ENCODE measurements at places on chromosomes 2 and 18.

DNA sequence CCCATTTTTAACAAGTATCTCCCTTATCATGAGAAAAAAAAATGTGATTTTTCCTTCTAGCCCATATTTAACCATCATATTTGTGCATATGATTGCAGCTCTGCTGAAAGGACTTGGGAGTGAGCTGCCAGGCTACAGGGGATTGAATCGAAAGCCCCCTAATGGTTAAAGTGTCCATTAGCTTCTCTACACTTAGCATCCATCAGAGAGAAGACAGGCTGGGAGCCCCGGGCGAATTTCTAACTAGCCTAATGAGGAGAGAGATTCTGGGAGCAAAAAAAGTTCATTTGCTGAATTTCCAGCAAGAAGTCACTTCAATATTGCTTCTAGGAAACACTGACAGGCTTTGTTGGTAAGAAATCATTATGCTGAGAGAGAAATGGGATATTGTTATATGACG, 848.8 kb downstream of the TDRD15 start:
- no peak for DNase-seq

GRCh38 chr2:159661286-159661685, 44.9 kb upstream of the BAZ2B start:
- no peak for DNase-seq

DNA sequence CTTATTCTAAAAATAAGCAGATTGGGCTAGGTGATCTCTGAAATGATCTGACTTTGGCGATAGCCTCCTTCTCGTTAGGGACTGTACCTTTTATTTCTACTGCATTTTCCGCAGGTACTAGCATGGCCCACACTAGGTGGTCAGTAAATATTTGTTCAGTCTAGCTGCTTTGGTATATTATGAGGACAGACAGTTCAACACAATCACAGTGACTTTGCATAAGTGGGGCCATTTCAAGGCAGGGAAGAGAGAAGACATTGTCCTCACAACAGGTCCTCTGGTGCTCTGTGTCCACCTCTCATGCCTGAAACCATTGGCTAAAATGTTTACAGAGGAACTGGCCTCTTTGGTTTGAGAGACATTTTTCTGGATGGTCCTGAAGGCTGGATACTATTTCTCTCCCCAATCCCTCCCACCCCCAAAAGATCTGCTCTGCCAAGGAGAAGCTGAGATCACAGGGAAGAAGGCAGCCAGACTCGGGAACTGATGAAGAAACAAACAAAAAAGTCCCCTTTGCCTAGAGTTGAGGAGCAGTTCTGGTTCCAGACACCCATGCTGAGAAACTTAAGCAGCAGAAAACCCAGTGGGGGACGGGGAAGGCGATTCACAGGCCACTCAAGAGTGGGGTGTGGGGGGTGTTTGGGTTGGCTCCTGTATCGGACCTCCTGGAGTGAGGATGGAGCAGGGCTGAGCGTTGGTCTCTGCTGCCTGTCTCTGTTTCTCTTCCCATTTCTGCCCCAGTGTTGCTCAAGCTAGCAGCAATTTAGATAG, 2.9 kb upstream of the TNP1 start:
- DNase-seq = no peak

- no peak for DNase-seq
These were observed 76.6 kb downstream of the CPO start for GRCh38 chr2:207015901-207016300.

DNA sequence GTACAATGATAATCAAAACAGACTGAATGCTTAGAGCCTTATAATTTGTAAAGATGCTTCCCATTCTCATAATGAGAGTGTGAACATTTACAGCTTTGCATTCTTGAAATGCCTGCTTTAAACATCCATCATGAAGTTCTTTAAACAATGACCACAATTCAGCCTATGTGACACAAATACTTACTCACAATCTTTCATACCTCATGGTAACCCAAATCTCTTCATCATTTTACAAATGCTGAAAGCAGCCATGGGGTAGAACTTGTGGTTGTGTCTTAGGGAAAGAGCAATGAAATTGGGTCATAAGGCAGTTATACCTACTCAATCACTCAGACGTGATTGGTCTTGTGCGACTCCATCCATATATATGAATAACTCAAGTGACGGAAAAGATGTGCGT, 140.7 kb downstream of the RND3 start:
- DNase-seq = no peak

GRCh38 chr2:132740081-132740720, 70.2 kb upstream of the LYPD1 start:
- no peak for DNase-seq

GRCh38 chr2:60583604-60584003, 30.1 kb upstream of the BCL11A start:
- DNase-seq = no peak

- DNase-seq = no peak
These were observed 72.8 kb downstream of the TMEM18 start for GRCh38 chr2:604385-604784.

- DNase-seq = no peak
These were observed 54.8 kb downstream of the TMEM200C start for GRCh38 chr18:5840547-5840946.

- no peak for DNase-seq
These were observed 292.4 kb downstream of the ZEB2 start for GRCh38 chr2:144227427-144228105.

GRCh38 chr18:48997985-48998831, 47.4 kb upstream of the SMAD7 start:
- no peak for DNase-seq

GRCh38 chr2:216710551-216711301, 15.4 kb upstream of the IGFBP5 start:
- no peak for DNase-seq

GRCh38 chr2:144455987-144456386, 63.9 kb downstream of the ZEB2 start:
- no peak for DNase-seq

DNA sequence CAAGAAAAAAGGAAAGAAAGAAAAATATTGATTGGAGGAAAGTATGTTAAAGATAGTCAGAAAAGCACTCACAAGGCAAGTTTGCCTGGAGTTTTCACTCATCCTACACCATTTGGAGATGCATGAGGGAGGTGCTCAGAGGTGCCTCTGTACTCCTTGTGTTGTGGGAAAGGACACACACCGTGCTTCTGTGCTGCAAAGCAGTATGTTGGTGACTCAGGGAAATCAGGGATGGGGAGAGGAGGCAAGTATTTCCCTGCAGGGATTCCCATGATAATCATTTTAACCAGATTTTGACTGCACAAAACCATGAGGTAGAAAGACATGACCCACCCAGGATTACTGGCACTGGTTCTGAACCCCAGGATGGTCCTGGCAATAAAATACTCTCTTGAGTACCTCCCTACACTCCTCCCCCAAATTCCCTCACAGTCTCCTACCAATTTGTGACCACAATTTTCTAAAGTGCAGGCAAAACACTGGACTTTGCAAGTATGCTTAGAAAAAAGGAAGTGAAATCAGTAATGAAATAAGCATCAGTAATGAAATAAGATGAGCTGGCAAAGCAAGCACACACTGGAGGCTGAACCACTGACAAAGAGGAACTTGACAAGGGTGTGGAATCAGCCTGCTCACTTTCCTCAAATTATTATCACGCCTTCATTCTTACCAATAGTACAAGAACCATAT, 155.5 kb upstream of the ACVR2A start:
- DNase-seq = no peak

DNA sequence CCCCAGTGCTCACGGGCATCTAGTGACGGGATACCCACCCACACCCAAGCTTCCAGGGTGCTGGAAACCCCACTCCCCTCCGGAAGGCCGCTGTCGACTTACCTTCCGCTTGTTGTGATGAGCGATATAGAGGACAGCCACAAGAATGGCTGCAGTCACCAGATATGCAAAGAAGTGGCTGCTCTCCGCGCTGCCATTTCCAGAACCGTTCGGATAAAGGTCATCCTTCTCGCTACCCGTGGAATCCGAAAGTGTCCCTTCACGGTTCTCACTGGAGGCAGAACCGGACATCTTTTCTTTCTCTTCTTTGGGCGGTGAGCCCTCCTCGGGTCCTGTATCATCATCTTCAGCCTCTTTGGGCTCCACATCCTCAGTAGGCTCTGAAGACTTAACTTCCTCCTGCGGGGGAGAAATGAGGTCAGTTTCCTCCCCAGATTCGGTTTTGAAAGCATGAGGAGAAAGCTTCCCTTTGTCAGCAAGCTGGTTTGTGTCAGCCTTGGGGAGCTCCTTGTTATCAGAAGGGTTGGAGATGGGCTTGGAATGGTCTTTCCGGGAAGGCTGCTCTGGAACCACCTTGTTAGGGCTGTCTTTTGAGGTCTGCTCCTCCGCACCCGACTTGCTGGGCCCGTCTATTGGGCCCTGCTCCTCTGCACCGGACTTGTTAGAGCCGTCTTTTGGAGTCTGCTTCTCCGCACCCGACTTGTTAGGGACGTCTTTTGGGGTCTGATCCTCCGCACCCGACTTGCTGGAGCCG, 1.2 kb downstream of the TGOLN2 start:
- DNase-seq = peak; percentile 55

GRCh38 chr2:11073251-11073650, 82.0 kb upstream of the SLC66A3 start:
- no peak for DNase-seq

GRCh38 chr2:46355756-46356155, 58.5 kb downstream of the EPAS1 start:
- DNase-seq = no peak

DNA sequence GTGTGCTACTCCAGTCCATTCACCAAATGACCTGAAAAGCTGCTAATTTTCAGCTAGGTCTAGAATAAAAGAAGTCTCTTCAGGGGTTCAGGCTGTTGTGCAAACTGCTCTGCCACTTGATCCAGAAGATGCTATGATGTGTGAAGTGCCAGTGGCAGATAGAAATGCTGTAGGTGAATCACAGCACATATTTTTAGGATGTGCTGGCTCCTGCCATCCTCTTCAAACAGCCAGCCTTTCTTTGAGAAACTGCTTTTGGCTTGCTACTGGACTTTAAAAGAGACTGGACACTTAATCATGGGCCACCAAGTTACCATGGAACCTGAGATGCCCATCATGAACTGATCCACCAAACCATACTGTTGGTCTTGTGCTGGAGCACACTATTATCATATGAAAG, 322.1 kb downstream of the EN1 start:
- DNase-seq = no peak

GRCh38 chr2:17646081-17646554, 105.6 kb downstream of the VSNL1 start:
- peak; percentile 49 for DNase-seq

DNA sequence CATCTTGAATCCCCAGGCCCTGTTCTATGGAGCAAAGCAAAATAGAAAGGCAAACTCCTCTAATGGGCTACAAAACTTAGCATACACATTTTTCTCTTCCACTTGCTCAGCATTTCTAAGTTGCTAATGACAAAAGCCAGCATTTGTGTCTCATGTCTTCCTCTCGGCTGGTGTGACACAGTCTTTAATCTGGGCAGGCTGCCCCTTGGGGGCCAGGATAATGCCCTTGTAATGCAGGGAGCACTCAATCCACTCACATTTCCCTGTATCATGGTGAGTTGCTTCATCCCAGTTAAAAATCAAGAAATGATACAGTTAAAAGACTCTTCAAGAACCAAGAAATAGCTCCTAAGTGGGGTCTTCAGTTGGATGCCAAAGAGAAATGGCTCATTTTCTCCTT, 109.1 kb upstream of the FBXO11 start:
- no peak for DNase-seq
